B cell (primary cell): ENCODE measurements at places on chromosomes 3 and 15.
A peak's percentile ranks its signal among the peaks of the same experiment; 100 is the strongest.

GRCh38 chr3:167520266-167521005 is 46.6 kb upstream of the SERPINI2 start:
- DNase-seq: no peak

DNA sequence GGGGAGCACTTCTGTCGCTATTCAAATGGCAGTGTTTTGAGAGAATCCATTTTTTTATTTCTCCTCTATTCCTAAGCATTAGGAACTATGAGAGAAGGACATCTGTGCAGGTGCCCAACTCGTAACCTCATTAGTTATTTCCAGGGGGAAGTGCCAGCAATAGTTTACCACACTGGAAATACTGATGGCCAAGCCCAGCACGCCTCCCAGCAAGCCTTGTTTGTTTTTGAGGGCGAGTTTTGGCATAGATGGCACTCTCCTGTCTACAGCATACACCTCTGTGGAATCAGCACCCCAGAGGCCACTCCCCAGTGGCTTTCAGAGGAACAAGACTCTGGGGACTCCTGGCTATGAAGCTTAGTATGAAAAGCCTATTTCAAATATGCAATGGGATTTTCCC is 36.6 kb downstream of the FAN1 start:
- DNase-seq: no peak

- no peak for DNase-seq
Observed at GRCh38 chr3:5144316-5144994, 22.4 kb downstream of the ARL8B start.

DNA sequence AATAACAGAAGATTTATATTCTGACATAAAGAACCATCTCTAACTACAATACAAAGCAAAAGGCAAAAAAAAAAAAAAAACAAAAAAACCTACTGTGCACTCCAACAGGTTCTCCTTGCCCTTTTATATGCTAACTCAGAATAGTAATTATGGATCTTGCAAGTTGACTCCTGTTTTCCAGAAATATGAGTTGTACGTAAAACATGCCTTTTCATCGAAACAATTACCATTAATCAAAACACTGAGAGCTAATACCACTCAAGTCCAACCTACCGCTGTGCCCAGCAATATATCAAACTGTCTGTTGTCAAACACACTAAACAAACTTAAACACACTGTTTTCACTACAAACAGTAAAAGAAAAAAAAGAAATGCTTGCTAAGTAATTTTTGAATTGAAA is 389.8 kb downstream of the TBC1D5 start:
- DNase-seq: no peak

GRCh38 chr3:99686955-99687612 is 48.7 kb downstream of the COL8A1 start:
- no peak for DNase-seq

GRCh38 chr3:70090322-70090913 is 90.9 kb downstream of the SAMMSON start:
- peak; percentile 3 for DNase-seq

- DNase-seq: peak; percentile 64
Observed at GRCh38 chr3:156483426-156483825, 71.5 kb downstream of the SSR3 start.

DNA sequence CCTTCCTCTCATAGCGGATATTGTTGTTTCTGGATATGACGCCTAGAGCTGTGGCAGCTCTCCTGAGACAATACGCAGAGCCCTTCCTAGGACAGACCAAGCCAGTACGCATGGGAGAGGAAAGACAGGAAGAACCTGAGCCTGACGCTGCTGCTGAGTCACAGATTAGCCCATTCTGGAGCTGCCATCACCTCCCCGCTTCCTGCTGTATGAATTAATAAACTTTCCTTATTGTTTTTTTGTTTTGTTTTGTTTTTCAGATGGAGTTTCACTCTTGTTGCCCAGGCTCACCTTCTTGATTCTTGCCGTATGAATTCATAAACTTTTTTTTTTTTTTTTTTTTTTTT is 67.0 kb downstream of the PPCDC start:
- DNase-seq: no peak

GRCh38 chr3:71393093-71393492 is 190.4 kb downstream of the FOXP1 start:
- DNase-seq: no peak

- DNase-seq: no peak
Observed at GRCh38 chr3:139548801-139549200, 9.3 kb upstream of the RBP1 start.

GRCh38 chr3:148023994-148024393 is 614.8 kb downstream of the ZIC1 start:
- no peak for DNase-seq

DNA sequence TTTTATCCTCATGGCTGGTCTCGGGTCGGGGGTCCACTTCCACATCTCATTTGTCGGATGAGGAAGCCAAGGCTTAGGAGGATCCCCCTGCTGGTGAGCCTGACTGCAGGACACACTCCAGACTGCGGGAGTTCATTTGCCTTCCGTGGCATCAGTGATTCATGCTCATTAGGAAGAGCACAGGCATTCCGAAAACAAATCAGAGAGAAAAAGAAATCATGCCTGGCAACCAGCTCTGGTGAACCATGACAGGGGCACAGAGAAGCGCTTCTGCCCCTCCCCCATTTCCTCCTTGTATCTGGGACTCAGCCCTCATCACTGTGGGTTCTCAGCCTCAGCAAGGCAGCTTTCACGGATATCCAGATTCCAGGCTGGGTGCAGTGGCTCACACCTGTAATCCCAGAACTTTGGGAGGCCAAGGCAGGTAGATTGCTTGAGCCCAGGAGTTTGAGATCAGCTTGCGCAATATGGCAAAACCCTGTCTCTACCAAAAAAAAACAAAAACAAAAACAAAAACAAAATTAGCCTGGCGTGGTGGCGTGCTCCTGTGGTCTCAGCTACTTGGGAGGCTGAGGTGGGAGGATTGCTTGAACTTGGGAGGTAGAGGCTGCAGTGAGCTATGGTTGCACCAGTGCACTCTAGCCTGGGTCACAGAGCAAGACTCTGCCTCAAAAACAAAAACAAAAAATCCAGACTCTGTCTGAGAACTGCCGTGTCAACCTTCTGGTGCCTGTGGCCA is 28.4 kb downstream of the IRAK2 start:
- peak; percentile 89 for DNase-seq

- DNase-seq: no peak
Observed at GRCh38 chr3:50028346-50028745, 60.4 kb upstream of the RBM5 start.

DNA sequence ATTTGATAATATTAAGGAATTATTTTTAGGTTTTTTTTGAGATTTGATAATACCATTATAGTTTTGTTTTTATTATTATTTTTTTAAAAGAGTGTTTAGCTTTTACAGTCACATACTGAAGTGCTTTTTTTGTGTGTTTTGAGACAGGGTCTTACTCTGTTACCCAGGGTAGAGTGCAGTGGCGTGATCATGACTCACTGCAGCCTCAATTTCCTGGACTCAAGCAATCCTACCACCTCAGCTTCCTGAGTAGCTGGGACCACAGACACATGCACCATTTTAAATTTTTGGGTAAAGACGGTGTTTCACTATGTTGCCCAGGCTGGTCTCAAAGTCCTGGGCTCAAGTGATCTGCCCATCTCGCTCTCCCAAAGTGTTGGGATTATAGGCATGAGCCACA is 73.0 kb downstream of the SUMF1 start:
- no peak for DNase-seq

DNA sequence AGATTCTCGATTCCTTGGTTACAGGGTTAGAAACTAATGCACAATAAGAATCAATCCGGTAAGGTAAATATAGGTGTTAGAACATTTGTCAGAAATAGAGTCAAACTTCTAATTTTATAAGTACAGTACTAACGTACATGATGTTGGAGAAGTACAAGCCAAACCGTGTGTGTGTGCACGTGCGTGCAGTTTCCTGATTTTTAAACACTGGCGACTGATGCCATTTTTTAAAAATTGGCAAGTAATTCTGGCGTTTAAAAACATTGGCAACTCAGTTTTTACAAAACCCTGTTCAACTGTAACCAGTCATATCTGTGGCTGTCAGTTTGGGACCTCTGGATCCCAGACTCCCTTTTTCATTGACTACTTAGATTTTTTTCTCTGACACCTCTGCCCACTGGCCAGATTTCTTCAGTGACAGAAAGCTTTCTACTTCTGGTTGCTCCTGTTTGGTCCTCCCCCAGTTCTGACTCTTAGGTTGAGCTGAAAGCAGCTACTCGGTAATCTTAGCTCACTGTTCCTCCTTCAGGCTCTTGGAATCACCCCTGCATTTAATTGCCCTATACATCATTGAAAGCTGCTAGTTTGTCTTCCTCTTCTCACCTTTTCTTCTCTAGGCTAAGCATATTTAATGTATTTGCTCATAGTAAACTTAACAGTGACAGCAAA is 843 bp downstream of the ATG7 start:
- DNase-seq: peak; percentile 35

GRCh38 chr3:46845860-46846623 is 17.2 kb downstream of the MYL3 start:
- DNase-seq: peak; percentile 86

GRCh38 chr3:110101361-110101760 is 764.0 kb upstream of the DPPA4 start:
- no peak for DNase-seq

DNA sequence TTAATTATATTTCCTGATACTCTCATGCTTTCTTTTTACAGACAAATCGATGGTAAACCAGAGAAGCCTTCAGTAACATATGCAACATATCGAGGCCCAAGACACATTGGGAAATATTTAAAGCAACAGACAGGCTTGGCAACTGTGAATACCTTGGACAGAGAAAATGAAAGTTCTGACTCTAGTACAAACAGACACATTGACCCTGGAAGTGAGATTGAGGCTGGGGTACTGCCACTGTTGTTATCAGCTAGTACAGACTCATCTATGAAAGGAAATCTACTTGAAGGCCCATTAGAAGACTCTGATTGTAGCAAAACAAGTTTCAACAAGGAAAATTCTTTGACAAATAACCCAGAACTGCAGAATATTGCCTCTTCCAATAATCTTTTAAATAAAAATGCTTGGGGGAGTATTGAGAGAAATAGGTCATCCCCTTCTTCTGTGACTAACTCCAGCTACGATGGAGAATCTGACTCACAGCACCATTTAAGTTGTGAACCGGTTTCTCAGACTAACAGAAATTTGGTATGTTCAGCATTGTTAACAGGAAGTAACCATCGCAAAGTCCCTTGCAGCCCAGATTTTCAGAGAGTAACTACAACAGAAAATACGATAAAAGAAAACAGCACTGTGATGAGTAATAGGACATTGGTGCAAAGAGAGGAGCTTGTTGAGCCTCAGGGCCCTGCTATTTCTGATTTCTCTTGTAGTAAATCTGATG is 50.2 kb downstream of the CRYBG3 start:
- DNase-seq: no peak

DNA sequence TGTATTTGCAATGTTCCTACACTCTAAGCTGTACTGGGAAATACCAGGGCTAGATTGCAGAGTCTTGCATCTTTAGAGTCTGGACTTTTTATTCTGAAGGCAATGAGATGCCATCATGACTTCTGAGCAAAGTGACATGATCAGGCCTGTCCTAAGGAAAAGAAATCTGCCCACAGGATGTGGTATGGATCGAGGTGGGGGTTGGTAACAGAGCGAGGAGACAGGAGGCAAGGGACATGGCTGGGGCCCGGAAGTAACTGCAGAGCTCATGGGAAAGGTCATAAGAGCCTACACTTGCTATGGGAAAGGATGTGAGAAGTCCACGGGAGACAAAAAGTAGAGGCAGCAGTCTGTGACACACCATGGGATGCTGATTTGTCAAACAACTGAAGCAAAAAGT is 121.5 kb downstream of the OXNAD1 start:
- DNase-seq: no peak

DNA sequence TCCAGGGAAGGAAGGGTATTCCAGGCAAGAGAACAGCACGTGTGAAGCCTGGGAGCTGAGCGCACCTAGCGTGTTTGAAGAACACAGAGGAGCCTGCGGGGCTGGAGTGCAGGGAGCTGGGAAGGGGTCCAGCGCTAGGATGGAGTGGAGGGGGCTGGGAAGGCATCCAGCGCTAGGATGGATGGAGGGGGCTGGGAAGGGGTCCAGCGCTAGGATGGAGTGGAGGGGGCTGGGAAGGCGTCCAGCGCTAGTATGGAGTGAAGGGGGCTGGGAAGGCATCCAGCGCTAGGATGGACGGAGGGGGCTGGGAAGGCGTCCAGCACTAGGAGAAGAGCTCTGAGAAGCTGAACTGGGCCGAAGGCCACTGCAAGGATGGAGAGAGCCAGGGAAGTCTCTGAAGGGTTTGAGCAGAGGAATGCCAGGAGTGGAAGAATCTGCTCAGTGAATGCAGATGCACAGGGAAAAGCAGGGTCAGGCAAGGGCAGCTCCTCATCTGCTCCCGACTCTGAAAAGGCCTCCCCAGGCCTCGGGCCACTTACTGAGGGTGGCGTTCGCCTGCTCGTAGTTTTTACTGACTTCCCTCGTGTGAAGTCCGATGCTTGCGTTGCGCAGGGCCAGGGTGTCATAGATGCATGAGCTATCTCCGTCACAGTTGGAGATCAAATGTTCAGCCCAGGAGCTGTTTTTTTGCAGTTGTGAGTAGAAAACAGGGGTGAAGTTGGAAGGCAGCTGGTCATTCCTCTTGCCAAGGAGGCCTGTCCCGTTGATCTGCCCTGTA is 39.8 kb downstream of the MUC20 start:
- no peak for DNase-seq

- no peak for DNase-seq
Observed at GRCh38 chr15:82398785-82399184, 30.8 kb upstream of the GOLGA6L9 start.

DNA sequence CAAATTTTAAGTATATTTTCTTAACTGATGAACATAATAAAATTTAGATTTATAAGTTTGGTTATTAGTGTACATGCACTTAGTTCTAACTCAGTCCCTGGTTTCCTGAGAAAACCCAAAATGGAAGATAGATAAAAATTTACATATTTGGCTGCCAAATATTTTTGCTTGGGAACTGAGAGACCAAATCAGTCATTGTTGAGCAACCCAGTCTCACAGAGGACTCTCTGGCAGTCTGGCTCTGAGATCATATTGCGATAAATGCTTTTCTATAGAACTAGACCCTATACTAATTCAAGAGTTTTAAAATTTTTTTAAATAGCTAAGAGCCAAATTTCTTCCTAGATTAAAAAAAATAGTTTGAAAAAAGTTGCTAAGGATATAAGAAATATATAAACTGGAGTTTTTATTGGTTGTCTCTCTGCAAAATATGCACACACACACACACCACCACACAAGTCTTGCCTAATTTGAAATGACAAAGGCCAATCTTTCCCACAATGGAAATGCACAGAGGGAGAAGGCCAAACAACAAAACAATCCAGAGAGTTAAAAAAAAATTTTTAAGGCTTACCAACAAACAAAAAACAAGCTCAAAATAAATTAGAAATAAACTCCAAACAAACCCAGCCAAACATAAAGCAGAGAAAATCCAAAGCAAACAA is 259.5 kb downstream of the MECOM start:
- no peak for DNase-seq

GRCh38 chr3:169334991-169335390 is 328.5 kb downstream of the MECOM start:
- no peak for DNase-seq
